ENCODE measurements at places on chromosomes 3 and 15. TPM values are rescaled to one million over a fixed set of nuclear protein-coding genes. Genes with fewer than 3 reads are reported as not detected.

Gene PIK3R4
- 26.1 TPM for total RNA-seq

- no peak for DNase-seq
Observed at GRCh38 chr3:135141672-135142071, 346.6 kb downstream of the EPHB1 start.

DNA sequence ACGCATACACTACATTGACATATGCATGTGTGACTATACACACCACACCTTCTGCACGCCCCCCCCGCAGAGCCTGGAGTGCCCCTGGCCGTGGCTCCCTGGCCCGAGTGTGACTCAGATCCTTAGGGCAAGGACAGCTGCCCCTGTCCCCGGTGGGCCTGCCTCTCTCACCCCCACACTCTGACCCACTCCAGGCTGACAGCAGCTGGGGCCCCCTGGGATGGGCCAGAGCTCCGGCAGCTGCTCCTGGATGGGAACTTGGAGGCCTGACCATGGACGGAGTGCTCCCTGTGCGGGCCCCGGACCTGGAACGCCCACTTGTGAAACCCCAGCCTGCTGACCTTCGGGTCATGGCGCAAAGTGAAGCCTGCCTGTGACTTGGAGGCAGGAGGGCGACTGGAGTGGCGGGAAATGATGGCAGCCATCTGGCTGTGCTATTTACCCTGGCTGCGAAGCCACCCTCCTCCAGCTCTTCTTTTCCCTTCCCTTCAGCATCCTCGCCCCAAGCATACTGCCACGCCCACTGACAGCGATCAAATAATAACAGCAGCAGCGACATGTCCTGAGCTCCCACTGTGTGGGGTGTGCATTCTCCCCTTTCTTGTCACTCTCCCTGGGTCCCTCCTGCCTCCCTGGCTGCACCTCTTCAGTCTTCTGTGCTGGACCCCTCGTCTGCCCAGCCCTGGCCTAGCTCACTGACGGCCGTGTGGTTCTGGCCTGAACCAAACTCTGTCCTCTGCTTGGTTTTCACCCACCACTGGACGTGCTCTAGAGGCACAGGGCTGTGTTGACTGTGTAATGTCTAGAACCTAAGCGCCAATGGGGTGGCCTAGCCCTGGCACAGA lies 90.7 kb upstream of the MEF2A start:
- no peak for DNase-seq

- DNase-seq: no peak
Observed at GRCh38 chr15:40510201-40510600, 39.4 kb downstream of the CHST14 start.

DNA sequence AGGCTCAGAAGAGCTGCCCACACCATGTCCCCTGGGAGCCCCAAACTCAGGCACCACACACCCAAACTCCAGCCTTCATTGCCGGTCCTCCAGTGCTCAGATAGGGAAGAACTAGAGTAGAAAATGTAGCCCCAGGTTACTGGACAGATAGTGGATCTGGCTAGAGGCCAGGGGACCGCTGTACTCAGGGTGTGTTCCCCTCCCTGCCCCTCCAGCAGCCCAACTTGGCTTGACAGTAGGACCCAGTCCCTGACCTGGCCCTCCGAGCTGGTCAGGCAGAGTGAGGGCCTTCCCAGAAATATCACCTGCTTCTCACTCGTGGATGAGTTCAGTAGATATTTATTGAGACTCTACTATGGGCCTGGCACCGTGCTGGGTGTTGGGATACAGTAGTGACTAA lies 100.0 kb downstream of the CORO2B start:
- DNase-seq: no peak

GRCh38 chr15:62278534-62278933 lies 113.4 kb upstream of the C2CD4B start:
- no peak for DNase-seq

DNA sequence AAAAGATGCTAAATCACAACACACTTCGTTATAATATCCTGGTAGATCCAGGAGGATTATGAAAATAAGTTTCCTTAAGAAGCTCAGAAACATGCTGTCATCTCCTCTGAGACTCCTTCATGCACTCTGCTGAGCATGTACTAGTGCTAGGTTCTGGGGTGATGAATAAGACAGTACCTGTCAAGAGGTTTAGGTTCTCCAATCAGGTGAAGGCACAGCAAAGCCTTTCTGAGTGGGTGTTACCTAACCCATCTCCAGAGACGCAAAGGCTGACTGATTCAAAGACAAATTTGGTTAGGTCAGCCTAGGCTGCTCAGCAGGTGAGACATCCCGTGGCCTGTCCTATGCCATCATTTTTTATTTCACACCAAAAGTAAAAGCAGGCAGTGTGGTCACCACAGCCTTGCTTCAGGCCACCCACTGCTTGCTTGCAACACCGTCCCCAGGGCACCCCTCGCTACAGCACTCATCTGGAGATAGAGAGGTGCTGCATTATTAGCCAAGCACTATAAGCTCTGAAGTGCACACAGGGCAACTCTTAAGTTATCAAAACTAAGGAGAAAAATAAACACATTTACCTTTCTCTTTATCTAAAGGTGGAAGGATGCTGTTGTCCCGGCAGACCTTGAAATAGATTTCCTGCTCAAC lies 117.2 kb downstream of the TJP1 start:
- no peak for DNase-seq
